Progenitor cell of endocrine pancreas (in vitro differentiated cells): ENCODE measurements at places on chromosomes 11 and 22. TPM values are rescaled to one million over a fixed set of nuclear protein-coding genes. Genes with fewer than 3 reads are reported as not detected.

DNA sequence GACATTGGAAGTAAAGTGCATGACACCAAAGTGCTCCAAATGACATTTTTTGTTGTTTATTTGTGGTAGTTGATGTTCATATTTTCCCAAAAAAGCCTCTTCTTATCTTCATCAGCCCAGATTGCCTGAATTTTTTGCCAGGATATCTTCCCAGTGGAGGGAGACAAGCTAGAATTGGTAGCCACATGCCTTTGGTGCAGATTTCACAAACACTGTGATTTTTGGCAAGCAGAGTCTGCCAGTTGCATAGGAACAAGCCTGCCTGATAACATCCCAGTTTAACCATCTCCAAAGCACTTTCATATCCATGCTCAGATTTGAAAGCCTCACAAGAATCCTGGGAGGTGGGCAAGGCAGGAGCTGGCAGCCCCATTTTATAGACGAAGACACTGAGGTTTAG, 102.3 kb upstream of the SYT13 start:
- no peak overlapping the region for H3K27ac ChIP-seq
- H3K4me1 ChIP-seq: peaks cover 22% of the 10 kb centered on the region

DNA sequence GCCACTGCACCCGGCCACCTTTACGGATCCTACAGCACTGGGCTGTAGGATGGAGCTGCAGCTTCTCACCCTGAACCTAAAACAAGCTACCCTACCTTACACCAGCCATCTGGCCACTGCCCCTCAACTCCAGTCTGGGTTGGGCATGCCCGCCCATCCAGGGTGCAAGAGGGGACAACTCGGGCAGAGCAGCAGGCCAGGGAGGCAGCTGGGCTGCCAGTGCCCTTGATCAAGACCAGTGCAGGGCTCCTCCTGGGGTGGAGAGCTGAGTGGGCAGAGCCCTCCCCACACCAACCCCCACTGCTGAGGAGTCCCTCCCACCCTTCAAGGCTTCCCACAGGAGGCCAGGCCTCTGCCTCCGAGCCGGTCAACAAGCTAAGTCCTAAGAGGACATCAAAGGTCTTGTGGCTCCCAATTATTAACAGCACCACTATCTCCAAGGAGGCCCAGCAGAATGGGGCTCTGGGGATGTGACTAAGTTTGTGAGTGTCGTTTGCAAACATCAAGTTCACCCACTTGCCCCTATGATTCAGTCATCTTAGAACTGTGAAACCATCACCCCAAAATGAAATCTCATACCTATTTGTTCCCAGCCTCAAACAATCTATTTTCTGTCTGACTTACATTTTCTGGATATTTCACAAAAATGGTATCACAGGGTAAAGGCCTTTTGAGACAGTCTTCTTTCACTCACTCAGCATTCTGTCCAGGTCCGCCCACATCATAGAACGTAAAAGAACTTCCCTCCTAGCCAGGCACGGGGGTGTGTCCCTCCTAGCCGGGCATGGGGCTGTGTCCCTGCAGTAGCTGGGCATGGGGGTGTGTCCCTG, 11.0 kb downstream of the GATD1 start:
- peaks cover 6% of the 10 kb centered on the region for H3K36me3 ChIP-seq
- H3K4me3 ChIP-seq: no peak overlapping the region
- no peak overlapping the region for H3K27ac ChIP-seq
- no peaks in the 10 kb centered on the region for H3K27me3 ChIP-seq

- no peaks in the 10 kb centered on the region for H3K27me3 ChIP-seq
- H3K36me3 ChIP-seq: peaks cover 20% of the 10 kb centered on the region
- H3K4me3 ChIP-seq: no peak overlapping the region
These were observed 63.2 kb downstream of the ALX4 start for GRCh38 chr11:44246726-44247125.

Gene C11orf86
- not detected in 2 replicates for total RNA-seq

Gene KCTD14
- total RNA-seq: 5.4 and 8.9 TPM in 2 replicates

- H3K27me3 ChIP-seq: no peaks in the 10 kb centered on the region
- DNase-seq: no peak
- peaks cover 15% of the 10 kb centered on the region for H3K4me1 ChIP-seq
- H3K27ac ChIP-seq: no peak overlapping the region
These were observed 34.6 kb upstream of the ARFGAP3 start for GRCh38 chr22:42891696-42892095.

GRCh38 chr11:8834379-8834778, 76.6 kb upstream of the AKIP1 start:
- peaks cover 5% of the 10 kb centered on the region for H3K36me3 ChIP-seq
- H3K4me1 ChIP-seq: peaks cover 17% of the 10 kb centered on the region
- DNase-seq: no peak
- no peak overlapping the region for H3K27ac ChIP-seq
- H3K4me3 ChIP-seq: no peak overlapping the region

DNA sequence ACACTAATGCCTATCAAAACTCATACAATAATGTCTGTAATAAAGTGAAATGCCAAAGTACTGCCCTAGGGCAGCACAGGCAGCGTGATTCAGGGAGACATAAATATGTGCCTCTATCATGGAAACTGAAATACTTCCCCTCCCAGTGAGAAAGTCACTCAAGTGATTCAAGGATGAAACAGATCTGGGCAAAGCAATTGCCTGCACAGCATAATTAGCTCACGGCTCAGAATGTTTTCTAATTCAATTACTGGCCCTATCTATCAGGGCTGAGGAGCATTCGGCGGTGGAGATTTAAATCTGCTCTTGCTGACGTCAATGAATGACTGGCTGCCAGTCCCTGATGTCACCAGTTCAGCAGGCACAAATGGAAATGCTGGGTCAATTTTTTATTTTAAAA, 27.7 kb upstream of the PPP2R1B start:
- peaks cover 19% of the 10 kb centered on the region for H3K36me3 ChIP-seq
- H3K4me1 ChIP-seq: no peaks in the 10 kb centered on the region
- no peak overlapping the region for H3K27ac ChIP-seq
- no peaks in the 10 kb centered on the region for H3K27me3 ChIP-seq
- no peak overlapping the region for H3K4me3 ChIP-seq
- no peak for DNase-seq
